Stimulated activated CD4-positive, alpha-beta T cell treated with anti-CD3 and anti-CD28 coated beads, Interleukin-1b, Interleukin-23, amount 100 ng/mL, for 4 hours (primary cell): ENCODE measurements at places on chromosomes 1 and 21.

GRCh38 chr1:6761196-6761737, 24.0 kb upstream of the CAMTA1 start:
- DNase-seq = no peak

DNA sequence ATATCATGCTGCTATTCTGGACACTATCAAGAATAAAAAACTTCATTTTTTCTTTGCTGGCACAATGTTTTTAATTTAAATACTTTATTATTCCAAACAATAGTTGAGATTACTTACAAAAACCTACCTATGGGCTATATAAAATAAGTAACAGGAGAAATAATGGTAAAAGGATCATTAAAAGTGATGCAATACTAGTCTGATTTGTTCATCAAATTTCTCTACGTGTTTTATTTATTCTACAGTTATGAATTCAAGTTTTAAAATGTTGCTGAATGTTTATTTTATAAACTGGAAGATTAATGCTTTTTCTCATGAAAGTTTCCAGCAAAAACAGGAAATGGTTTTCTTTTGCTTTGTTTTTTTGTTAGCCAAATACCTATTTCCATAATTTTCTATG, 662.4 kb upstream of the BRINP3 start:
- DNase-seq = no peak

- no peak for DNase-seq
Observed at GRCh38 chr1:3628445-3628844, 3.6 kb downstream of the TPRG1L start.

DNA sequence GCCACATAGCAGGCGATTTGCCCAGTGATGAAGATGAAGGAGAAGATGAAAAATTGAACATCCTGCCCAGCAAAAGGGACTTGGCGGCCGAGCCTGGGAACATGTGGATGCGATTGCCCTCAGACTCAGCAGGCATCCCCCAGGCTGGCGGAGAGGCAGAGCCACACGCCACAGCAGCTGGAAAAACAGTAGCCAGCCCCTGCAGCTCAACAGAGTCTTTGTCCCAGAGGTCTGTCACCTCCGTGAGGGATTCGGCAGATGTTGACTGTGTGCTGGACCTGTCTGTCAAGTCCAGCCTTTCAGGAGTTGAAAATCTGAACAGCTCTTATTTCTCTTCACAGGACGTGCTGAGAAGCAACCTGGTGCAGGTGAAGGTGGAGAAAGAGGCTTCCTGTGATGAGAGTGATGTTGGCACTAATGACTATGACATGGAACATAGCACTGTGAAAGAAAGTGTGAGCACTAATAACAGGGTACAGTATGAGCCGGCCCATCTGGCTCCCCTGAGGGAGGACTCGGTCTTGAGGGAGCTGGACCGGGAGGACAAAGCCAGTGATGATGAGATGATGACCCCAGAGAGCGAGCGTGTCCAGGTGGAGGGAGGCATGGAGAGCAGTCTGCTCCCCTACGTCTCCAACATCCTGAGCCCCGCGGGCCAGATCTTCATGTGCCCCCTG, 3.3 kb downstream of the ZBTB18 start:
- no peak for DNase-seq

- no peak for DNase-seq
Observed at GRCh38 chr1:78340006-78340405, 150.8 kb upstream of the PTGFR start.

DNA sequence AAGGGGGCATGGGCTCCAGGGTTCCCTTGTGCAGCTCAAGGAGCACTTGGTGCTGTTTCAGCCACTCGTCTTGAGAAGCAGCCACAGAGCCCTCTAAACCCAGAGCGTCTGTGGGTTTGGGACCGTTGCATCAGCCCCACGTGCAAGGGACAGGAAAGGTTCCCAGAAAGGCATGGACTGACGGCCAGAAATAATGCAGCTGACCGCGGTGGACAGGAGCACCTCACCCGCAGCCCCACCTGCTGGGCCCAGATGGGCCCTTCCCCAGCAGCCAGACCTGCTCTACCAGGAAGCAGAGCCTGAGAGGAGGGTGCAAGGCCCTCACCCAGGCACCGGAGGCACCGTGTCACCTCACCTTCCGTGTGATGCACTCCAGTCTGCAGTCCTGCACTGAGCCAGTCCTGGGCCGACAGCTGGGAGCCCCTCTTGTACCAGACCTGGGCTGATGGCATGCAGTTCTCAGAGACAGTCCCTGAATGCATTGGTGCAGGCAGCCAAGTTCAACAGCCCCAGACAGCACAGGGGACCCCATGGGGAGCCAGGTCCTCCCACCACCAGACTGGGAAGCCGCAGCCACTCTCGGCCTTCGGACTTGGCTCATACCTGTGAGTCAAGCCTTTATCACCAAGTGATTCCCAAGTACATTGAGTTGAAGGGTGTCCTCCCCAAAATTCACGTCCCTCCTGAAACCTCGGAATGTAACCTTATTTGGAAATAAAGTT, 4.8 kb upstream of the TFF3 start:
- DNase-seq = no peak

DNA sequence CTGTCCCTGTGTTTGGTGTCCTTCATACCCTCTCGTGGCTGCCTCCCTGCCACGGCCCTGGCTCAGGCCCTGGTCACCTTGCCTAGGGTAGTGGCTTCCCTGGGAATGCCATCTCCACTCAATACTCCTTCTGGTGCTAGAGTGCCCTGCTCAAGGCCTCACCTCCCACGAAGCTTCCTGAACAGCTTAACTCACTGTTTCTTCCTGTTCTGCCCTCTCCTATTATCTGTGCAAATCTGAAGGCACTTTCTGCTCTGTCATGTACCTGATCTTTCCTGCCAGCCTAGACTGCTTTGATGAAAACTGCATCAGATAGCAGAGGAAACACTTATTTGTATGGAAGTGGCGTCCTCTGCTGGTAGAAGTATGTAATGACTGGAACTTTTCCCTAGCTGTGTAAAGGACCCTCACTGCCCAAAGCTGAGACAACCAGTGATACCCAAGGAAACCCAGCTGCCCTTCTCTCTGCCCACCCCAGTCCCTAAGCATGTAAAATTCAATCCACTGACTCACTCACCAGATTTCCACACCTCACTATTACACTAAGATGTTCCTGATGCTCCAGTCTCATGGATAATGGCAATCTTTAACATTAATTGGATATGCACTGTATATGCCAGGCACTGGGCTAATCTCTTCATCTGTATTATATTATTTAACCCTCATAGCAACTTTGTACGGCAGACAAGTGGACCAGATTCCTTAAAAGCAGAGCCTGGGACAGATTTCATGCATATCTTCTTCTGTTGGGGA, 36.2 kb upstream of the BTG2 start:
- DNase-seq = no peak

GRCh38 chr1:200359610-200360163, 50.1 kb downstream of the ZNF281 start:
- no peak for DNase-seq

DNA sequence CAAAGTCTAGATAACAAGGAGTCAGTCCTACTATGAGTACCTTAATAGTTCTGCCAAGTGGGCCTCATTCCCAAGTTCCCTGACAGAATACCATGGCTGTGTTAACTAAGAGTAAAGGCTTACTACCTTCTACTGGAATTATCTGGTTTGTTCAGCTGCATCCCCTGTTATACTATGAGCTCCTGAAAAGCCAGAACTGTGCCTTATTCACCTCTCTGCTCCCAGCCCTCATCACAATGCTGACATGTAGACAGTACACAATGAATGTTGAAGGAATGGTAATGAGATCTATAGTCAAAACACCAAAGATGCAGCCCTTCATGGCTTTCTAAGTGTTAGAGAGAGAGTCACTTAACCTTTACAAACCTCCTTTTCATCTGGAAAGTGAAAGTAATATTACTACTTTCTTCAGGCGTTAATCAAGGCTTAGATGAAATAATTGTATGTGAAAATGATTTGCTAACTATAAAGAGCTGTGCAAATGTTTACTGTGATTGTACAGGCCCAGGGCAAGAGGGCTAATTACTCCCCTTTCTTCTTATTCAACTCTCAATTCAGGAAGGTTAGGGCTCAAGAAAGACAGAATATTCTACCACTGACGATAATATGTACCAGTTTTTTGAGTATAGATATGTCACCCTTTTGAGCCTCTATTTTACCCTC, 70.3 kb upstream of the MROH9 start:
- DNase-seq = no peak

- DNase-seq = no peak
Observed at GRCh38 chr1:37726751-37727585, 34.7 kb downstream of the CDCA8 start.
